Subcutaneous preadipocyte (primary cell): ENCODE measurements at places on chromosomes 2 and 18. TPM values are rescaled to one million over a fixed set of nuclear protein-coding genes. Genes with fewer than 3 reads are reported as not detected.

The HIBCH gene
- 9.8 and 15.1 TPM in 2 replicates for total RNA-seq

The ACAA2 gene
- 42.4 and 55.1 TPM in 2 replicates for total RNA-seq

The MOGAT1 gene
- not detected in 2 replicates for total RNA-seq

The CD207 gene
- total RNA-seq: not detected in 2 replicates

The SAG gene
- total RNA-seq: not detected in 2 replicates

The MSH2 gene
- total RNA-seq: 16.2 and 30.5 TPM in 2 replicates

The PLCD4 gene
- total RNA-seq: 2.2 and 2.6 TPM in 2 replicates

The POU3F3 gene
- 0.37 and 18.2 TPM in 2 replicates for total RNA-seq

The L3MBTL4 gene
- total RNA-seq: 0.20 and 0.37 TPM in 2 replicates

The UGT1A10 gene
- total RNA-seq: not detected in 2 replicates

The TGFBRAP1 gene
- total RNA-seq: 14.0 and 20.1 TPM in 2 replicates

The SRBD1 gene
- 18.0 and 21.9 TPM in 2 replicates for total RNA-seq

The CAVIN2 gene
- total RNA-seq: 20.6 and 30.9 TPM in 2 replicates
